ENCODE measurements at places on chromosomes 3 and 15.

GRCh38 chr3:119700269-119700919, 2.4 kb upstream of the CFAP91 start:
- peak; percentile 30 for DNase-seq

DNA sequence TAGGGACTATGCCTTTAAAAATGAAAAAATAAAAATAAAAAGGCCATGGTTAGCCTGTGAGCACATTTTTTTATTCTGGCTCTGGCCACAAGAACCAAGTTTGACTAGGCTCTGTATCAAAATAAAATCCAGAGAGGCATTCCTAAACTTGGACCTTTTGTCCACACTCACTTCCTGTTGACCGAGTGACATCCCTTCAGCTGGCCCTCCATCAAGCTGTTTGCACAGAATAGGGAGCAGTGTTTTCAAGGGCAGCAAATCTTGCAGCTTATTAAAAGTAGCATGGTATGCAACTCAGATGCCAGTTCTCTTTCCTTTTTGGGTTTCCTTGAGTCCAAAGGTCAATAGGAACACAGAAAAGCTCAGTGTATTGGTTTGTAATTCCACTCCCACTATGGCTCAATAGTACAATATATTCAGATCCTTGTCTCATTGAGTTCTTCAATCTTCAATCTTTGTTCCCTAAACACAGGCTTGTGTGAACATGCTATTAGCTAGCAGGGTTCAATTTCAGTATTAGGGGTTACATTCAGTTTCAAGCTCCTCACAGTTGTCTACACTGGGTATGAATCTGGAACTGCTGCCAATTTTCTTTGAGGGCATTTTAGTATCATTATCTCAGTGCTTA, 244.5 kb downstream of the RBMS3 start:
- no peak for DNase-seq

DNA sequence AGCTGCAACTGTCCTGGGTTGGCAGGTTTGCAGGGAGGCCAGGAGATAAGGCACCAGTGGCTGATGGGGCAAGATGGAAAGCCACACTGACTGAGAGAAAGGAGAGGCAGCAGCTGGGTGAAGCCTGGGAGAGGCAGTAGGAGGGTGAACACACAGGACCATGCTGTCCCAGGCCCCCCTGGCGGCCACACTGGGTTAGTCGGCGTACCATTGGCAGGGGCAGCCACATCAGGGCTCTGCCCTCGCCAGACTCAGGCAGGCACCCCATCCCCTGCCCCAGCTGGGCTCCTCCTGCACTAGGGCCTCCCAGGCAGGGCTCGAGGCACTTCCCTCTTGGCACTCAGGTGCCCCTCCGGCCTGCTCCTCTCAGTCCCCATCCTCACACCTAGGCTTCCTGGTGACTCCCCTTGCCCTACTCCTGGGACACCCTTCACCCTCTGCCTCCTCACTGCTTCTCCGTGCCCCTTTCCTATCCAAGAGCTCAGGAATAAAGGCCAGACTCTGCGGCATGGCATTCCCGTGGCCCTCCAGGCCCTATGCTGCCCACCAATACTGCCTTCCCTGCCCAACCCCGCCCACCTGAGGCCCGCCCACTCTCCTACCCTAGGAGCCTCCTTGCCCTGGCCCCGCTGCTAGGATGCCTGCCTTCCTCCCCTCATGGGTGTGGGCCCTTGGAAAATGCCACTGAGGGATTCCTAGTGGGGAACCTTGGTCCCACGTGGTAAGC, 28.7 kb upstream of the DUSP7 start:
- DNase-seq, result no peak

- no peak for DNase-seq
Measured at GRCh38 chr3:189014526-189014925, 157.2 kb upstream of the TPRG1 start.

DNA sequence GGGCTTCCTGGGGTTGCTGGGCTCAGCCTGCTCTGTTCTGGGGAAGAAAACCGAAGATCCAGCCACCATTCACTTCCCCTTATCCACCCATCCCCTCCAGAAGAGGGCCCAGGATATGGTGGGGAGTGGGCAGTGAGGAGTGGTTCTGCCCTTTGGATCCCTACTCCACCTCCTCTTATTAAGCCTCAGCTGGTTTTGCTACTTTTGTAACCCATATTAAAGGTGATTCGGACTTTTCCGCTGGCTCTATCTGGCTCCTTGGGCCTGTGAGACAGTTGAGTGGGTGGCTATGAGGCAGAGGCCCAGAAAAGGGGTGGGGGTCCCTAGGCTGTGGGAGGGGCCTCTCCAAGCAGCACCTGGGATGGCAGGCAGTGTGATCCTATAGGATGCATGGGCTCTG, 33.8 kb downstream of the NBEAL2 start:
- DNase-seq, result no peak

DNA sequence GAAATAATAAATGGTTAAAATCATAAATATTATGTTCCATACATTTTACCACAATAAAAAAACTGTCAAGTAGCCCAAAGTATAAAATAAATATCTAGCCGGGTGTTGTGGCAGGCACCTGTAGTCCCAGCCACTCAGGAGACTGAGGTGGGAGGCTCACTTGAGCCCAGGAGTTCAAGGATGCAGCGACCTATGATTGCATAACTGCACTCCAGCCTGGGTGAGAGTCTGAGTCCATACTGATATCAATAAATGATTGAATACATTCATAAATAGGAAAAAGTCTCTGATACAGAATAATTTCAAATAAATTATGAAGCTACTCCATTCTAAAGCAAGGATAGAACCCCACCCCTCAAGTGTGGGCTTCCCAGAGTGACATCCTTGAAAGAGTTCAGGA, 68.5 kb upstream of the GATA2 start:
- no peak for DNase-seq

DNA sequence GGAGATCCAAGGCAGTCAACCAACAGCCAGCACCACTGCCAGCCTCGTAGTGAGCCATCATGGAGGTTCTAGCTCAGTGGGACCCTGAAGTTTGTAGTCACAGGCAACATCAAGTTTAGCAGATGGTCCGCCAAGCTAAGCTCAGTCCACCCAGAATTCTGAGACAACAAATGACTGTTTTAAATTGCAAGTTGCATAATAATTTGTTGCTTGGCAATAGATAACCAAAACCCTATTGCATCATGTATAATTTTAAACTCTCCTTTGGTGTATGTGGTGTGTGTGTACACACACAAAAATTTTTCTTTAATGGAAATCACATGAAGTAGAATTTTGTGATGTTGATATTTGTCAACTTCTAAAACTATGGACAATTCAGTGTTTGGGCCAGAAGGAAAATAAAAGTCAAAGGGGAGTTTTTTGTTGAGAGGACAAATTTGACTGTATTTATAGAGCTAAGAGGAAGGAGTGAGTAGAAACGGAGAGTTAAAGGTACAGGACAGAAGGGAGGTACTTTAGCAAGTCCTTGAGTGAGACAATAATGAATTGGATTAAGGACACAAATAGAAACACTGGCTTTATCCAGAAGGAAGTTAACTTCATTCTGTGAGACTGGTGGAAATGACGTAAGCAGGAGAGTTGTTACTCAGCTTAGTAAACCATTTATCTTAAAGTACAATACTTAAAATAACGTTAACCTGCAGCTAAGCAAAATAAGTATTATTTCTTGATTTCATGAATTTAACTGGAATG, 83.6 kb downstream of the NCEH1 start:
- no peak for DNase-seq

- no peak for DNase-seq
Measured at GRCh38 chr15:89130201-89130600, 41.9 kb downstream of the ABHD2 start.

DNA sequence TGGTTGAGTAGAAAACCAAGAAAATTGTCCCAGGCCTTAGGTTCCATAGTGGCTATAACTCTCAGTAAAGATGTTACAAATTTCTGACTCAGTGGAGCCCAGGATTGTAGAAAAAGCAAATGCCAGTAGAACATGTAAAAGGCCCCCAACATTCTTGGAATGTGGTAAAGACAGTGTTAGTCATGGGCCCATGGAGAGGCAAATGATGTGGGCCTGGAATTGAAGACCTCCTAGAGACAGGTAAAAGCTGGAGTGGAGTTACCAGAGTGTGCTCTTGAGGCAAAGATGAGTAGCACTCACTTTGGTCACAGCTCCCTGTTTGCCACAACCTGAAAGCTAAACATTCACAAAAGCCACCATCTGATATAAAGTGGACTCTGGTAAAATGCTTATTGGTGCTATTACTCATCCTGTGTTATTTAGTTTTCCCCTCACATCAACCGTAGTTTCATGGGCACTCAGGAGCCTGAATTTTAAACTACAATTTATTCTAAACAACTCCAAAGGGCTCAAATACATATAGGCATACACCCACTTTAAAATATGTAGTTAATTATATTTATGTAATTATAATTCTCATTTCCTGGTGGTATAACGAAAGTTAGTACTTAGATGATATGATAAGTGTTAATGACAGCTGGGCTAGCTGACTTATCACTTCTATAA, 359.6 kb upstream of the NECTIN3 start:
- no peak for DNase-seq

- DNase-seq, result no peak
Measured at GRCh38 chr15:69561071-69561784, 108.6 kb downstream of the RPLP1 start.

- DNase-seq, result no peak
Measured at GRCh38 chr3:118088696-118089095, 946.0 kb downstream of the IGSF11 start.

- no peak for DNase-seq
Measured at GRCh38 chr3:80097674-80098073, 329.9 kb upstream of the ROBO1 start.

- DNase-seq, result no peak
Measured at GRCh38 chr3:94303897-94304296, 241.0 kb downstream of the NSUN3 start.

GRCh38 chr15:87348746-87349145, 907.8 kb downstream of the NTRK3 start:
- no peak for DNase-seq

- no peak for DNase-seq
Measured at GRCh38 chr3:43612419-43612818, 9.4 kb downstream of the ANO10 start.

DNA sequence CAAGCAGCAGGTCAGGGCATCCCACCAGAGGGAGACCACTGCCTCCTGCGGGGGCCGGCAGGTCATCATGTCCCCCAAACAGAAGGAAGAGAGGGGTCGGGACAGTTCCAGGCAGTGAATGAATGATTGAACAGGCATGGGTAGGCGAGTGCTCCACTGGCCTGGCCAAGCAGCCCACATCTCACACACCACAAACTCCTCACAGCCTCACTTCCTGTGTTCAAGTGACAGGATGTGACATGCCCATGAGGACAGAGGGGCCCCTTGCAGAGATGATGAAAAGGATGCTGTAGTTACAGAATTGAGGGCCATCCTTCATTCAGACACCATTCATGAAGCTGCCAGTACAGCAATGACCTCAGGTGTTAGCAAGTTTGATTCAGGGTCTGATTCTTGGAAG, 3.7 kb downstream of the IQSEC1 start:
- peak; percentile 78 for DNase-seq

GRCh38 chr15:39549912-39550311, 31.0 kb upstream of the THBS1 start:
- no peak for DNase-seq

GRCh38 chr15:95329362-95329761, 1001.1 kb upstream of the NR2F2 start:
- no peak for DNase-seq

- DNase-seq, result no peak
Measured at GRCh38 chr3:180570238-180570637, 31.7 kb upstream of the TTC14 start.

DNA sequence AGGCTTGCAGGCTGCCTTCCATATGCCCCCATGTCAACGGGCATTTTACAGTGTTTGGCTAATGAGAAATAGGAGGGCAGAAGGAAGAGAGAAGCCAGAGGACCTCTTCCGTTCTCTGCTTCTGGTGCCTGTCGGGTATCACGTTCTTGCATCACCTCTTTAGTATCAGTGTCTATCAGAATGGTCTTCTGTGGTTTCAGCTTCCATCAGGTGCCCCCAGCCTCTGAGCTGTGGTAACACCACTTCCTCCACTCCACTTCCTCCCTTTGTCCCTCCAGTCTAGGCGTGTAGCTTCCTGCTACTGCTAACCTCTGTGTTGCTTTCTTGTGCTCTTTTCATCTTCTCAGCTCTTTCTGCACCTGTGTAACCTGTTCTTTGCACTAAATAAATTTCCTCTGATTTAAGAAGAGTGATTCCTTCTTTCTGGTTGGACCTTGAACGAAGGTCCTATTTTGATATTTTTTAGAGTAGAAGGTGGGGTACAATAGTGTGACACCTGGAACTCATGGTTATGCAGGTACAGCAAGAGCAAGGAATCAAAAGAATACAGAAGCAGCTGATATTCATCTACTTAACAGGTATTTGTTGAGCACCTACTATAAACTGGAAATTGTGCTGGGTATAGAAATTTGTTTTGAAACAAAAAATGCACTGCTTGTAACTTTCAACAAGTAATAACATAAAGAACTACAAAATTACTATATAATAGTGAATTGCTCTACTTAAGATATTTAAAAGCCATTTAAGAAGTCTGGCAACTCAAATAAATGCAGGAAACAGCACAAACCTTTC, 27.4 kb upstream of the FOXB1 start:
- DNase-seq, result peak; percentile 67

- DNase-seq, result peak; percentile 54
Measured at GRCh38 chr15:44535523-44536301, 1.2 kb upstream of the EIF3J start.

DNA sequence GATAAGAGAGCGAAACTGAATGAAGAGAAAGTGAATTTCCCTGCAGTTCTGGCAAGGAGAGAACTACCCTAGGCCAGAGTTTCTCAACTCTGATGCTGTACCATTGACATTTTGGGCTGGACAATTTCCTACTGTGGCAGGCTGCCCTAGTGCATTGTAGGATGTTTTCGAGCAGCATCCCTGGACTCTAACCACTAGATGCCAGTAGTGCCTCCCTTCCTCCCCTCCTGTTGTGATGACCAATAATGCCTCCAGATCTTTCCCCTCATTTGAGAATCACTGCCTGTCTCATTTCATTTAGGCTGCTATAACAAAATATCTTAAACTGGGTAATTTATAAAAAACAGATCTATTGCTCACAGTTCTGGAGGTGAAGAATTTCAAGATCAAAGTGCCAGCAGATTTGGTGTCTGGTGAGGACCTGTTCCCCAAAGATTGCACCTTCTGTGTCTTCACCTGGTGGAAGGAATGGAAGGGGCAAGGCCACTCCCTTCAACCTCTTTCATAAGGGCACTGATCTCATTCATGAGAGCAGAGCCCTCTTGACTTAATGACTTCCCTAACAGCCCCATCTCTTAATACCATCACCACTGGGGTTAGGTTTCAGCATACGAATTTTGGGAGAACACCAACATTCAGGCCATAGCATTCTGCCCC, 188.9 kb upstream of the MEIS2 start:
- no peak for DNase-seq

GRCh38 chr3:29514170-29514569, 233.3 kb downstream of the RBMS3 start:
- DNase-seq, result no peak
